ENCODE measurements at places on chromosomes 13 and 19.

- DNase-seq = peak; percentile 75
Observed at GRCh38 chr19:45496349-45496953, 396 bp downstream of the RTN2 start.

DNA sequence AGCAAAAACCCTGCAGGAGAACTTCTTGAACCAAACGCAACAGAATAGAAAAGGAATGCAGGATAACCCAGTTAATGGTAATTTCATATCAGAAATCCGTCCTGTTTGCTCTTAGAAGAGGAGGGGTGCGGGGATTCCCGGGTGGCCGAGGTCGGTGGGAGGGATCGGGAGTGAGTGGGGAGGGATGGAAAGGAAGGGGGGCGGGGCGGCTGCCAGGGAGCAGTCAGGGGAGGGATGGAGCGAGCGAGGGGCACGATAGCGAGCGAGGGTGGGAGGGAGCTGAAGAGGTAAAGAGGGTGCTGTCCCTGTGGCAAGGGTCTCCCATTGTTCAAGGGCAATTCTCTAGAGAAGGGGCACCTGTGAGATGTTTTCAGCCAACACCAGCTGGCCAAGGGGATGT lies 26.5 kb downstream of the CD177 start:
- DNase-seq = no peak

- DNase-seq = no peak
Observed at GRCh38 chr13:24688950-24689349, 8.7 kb downstream of the ATP12A start.

GRCh38 chr13:111394211-111394922 lies 73.9 kb downstream of the TEX29 start:
- DNase-seq = peak; percentile 2

GRCh38 chr19:49335784-49336481 lies 727 bp downstream of the CD37 start:
- DNase-seq = no peak

DNA sequence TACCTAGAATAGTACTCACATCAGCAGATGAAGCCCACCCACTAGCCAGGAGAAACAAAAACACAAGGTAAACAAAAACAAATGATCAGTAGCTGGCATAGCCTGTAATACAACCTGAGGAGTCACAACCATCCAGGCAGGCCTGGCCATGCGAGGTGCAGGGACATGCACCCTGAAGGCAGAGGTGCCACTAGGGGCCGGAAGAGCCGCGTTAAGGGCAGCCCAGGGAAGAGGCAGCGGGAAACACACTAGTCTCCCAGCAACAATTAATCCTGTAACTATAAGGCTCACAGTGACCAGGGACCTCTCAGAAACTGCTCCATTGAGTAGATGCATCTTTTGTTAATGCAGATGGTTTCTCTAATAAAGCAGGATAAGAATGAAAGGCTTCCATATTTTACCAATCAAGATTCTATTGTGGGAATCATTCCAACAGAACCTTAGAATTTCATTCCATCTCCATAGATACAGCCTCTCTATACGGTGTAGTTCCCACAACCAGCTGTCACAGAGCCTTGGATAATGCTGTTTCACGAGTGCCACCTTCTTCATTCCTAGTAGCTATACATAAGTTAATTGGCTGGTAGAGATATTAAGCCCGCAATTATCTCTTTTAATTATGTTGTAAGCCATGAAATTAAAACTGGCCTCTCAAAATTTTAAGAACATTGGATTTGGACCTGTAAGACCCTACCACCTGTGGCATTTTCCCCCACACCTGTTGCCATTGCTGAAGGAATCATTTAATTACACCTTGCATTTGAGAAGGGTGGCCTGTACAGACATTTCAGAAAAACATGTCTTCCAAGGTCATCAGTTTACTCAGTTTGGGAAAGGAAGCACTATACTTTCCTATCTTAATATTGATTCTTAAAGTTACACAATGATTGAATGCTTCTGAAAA lies 28.7 kb downstream of the ANKRD10 start:
- no peak for DNase-seq

DNA sequence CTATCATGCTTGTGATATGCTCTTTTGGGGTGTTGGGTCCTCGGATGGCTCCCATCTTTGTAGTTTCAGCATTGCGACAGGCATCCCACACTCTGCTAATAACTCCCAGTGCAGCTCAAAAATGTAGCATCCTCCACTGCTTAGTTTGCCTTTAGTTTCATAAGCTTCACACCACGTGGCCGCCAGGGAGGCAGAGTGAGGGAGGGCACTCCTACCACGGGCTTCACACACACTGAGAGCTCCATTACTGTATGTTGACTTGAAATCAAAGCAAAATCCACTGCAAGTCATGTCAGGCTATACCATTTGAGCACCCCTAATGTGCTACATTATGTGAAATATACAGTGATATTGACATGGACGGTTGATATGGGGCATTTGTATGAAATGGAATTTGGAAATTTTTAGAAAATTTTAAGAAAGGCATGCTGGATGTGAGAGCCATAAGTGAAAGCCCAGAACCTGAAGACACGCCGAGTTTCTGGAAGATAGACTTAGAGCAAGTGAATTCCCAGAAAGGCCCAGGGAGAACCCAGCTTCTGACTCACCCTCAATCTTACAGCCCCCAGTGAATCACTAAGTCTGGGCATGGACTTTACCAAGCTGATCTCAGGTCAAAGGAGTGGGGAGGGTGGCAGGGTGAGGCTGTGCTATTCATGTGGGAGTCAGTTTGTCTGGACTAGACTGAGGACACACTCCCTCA lies 94.1 kb downstream of the HSPH1 start:
- no peak for DNase-seq

DNA sequence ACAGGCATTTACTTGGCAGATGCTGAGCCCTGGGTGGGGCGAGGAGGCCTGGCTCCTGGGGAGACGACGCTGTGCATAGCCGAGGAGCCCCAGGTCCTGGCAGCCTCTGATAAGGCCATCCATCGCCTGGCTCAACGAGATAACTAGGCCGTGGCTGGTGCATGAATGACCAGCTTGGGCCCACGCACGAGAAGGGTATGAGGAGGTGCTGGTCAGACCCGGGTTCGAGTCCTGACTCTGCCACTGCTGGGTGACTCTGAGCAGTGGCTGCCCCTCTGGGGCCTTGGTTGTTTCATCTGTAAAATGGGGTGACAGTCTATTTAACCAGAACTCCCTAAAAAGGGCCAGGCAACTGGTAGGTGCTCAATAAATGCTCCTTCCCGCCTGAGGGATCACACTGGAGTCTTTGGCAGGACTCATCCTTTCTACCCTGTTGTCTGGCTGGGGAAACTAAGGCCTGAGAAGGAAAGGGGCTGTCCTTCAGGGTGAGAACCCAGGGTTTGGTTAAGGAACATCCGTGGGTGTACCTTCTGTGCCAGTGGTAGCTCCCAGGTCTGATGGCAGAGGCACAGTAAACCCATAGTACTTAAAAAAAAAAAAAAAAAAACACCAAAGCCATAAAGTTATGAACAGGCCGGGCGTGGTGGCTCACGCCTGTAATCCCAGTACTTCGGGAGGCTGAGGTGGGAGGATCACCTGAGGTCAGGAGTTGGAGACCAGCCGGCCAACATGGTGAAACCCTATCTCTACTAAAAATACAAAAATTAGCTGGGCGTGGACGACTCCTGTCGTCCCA lies 8.1 kb upstream of the ARRDC2 start:
- DNase-seq = no peak

DNA sequence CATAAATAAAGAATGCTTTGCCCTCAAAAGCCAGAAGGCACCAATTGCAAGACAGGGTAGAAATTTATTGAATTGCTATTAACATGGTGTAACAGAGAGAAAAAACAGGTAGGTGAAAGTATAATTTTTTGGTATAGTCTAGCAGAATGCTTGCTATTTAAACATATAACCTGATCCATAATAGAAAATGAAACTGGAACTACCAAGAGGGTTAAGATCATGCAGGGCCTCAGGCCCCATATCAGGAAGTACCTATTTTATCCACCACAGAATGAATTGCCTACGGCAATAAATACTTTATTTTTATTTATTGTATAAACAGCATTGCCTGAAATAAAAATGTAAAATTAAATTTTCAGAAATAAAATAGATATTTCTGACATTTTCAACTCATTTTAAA lies 159.5 kb downstream of the PRR20E start:
- no peak for DNase-seq

- DNase-seq = no peak
Observed at GRCh38 chr19:49642492-49643035, 555 bp downstream of the SCAF1 start.

GRCh38 chr13:36151591-36151990 lies 20.4 kb upstream of the DCLK1 start:
- DNase-seq = no peak

GRCh38 chr13:110030394-110030928 lies 244.1 kb upstream of the IRS2 start:
- DNase-seq = no peak

DNA sequence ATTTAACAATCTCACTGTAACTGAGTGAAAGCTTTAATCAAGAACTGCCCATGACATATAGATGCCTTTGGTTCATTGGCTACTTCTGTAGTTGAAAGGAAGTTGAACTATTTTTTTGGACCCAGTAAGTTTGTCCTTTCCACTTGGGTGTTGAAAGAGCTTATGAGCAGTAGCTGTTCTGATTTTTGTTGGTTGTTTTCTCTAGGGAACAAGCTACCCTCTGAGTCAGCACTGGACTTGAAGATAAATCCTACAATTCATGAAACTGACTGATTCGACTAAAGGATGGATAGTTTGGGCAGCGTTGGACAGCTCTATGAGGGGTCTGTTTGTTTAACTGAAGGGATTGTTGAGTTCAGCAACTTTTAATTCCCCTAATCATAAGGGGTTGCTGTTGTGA lies 101.0 kb downstream of the PAN3 start:
- no peak for DNase-seq

- no peak for DNase-seq
Observed at GRCh38 chr19:52626915-52627314, 11.2 kb downstream of the ZNF83 start.

DNA sequence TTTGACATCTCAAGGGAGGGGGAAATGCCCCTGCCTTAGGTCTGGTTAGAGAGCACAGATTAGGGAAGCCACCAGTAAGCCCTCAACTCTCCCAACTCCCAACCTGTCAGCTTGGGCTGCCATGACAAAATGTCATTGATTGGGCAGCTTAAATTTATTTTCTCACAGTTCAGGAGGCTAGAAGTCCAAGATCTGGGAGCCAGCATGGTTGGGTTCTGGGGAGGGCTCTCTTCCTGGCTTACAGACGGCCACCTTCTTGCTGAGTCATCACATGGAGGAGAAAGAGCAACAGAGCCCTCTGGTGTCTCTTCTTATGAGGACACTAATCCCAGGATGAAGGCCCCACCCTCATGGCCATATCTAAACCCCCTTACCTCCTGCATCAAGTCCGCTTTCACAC lies 24.2 kb downstream of the C19orf12 start:
- no peak for DNase-seq

- no peak for DNase-seq
Observed at GRCh38 chr13:94369972-94370436, 109.5 kb downstream of the DCT start.

- no peak for DNase-seq
Observed at GRCh38 chr13:104937881-104938280, 1597.6 kb downstream of the EFNB2 start.

Data from glutamatergic neuron (in vitro differentiated cells).